ENCODE measurements at places on chromosomes 5 and 9.

GRCh38 chr5:180646963-180647305 is 2.5 kb downstream of the FLT4 start:
- DNase-seq: no peak

- DNase-seq: no peak
Observed at GRCh38 chr9:122936464-122936863, 4.4 kb upstream of the RABGAP1 start.

DNA sequence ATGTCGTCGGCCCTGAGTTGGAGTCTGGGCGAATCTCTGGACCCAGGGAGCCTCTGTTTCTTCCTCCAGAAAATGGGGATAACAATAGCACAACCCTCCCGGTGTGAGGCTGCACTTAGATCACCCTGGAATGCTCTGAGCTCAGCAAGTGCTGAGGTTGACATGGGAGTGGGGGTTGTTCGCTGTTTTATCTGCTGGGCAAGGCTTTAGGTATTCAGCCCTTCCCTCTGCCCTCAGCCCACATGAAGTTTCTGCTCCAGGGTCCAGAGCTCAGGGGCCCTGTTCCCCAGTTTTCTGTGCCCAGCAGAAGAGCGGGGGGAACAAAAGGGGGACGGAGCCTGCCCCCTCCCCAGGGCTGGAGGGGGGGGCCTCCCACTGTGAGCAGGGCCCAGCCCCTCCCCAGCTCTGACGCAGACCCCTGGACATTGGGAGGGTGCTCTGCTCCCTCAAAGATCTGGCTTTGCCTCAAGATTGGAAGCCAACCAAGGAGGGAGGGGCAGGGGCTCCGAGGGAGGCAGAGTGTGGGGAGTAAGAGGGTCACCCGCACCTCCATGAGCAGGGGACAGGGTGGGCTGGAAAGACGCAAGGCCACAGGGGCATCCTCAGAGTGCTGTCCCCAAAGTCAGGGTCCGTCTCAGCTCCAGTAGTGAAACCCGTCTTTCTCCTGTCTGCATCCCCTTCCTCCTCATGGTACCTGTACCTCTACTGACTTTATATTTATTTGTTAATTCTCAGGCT is 215.6 kb downstream of the C9orf50 start:
- no peak for DNase-seq

DNA sequence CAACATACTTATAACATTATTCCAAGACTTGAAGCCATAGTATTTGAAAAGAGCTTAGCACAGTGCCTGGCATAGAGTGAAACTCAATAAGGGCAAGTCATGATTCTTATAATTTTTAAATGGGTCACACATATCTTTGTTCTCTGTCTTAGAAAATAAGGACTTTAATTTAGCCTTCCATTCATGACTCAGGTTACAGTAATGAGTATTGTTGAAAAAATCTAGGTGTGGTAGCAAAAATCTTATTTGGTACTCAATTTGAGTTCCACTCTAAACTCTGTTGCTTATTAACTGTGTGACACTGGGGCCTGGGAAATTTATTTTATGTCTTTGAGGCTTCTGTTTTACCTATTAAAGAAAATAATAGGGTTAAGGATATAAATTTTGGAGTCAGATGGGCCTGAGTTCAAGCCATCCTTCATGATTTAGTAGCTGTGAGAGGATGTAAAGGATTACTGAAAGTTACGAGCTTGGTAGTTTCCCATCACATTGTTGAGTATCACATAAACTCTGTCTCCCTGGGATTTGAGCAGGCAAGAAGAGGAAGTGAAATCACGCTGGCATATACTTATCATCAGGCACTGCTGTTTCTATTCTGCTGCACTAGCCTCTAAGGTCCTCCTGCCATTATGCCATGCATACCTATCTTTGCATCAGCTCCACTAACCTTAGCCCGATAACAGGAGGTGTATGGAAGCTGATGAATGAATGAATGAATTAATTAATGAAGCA is 1.5 kb downstream of the SPINK9 start:
- DNase-seq: no peak

- DNase-seq: no peak
Observed at GRCh38 chr5:167688341-167689130, 602.9 kb upstream of the WWC1 start.

GRCh38 chr9:134778841-134779411 is 101.7 kb upstream of the FCN2 start:
- DNase-seq: peak; percentile 50

- DNase-seq: no peak
Observed at GRCh38 chr5:97839341-97840086, 656.5 kb upstream of the RIOK2 start.

- DNase-seq: no peak
Observed at GRCh38 chr5:163497315-163497714, 8.1 kb upstream of the MAT2B start.

- no peak for DNase-seq
Observed at GRCh38 chr5:20572614-20573013, 584.6 kb upstream of the CDH18 start.

GRCh38 chr5:177089127-177089526 is 2.4 kb downstream of the FGFR4 start:
- peak; percentile 55 for DNase-seq

GRCh38 chr5:154479944-154480750 is 2.1 kb upstream of the HAND1 start:
- no peak for DNase-seq

DNA sequence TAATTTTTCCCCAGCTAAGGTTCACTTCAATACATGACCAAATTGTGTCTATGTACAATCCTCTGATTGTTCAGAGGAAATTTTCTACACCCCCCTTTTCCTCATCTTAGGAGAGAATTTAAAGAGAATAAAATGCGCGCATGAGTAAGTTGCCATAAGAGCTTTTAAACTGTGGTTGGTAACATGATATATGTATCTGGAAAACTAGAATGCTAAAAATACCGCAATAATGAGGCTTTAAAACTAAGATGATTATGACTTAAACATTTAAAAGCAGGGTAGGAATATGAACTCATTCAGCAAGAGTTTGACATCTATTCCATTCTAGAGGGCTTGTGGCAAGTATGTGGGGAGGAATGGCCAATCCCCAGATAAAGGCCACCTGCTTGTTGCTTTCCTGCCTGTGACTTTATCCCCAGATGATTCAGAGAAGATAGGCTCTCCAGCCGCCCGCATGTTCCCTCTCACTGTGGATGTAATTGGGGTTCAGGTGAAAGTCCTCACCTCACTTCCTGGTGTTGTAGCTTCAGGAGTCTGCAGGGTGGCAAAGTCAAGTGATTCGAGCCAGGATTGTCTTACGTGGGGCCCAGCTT is 26.5 kb upstream of the BASP1 start:
- peak; percentile 24 for DNase-seq

GRCh38 chr5:90602681-90603080 is 44.1 kb downstream of the ADGRV1 start:
- no peak for DNase-seq

DNA sequence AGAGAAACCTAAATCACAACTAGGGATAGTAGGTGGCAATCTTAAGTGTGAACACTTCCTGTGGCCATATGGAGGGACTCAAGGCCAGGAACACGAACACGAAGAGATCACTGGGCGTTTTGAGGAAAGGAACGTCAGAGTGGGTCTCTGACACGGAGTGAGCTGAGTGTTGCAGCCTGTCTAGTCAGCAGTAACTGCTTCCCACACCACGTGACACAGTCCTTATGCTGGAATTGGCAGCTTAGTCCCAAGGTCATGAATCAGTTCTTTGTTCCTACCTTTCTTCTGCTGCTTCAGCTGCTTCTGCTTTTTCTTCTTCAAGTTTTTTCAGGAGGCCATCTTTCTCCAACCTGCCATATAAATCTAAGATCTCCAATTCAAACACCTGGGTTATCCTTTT is 18.2 kb downstream of the SPACA9 start:
- no peak for DNase-seq

- no peak for DNase-seq
Observed at GRCh38 chr9:77016526-77017504, 2.6 kb upstream of the FOXB2 start.

DNA sequence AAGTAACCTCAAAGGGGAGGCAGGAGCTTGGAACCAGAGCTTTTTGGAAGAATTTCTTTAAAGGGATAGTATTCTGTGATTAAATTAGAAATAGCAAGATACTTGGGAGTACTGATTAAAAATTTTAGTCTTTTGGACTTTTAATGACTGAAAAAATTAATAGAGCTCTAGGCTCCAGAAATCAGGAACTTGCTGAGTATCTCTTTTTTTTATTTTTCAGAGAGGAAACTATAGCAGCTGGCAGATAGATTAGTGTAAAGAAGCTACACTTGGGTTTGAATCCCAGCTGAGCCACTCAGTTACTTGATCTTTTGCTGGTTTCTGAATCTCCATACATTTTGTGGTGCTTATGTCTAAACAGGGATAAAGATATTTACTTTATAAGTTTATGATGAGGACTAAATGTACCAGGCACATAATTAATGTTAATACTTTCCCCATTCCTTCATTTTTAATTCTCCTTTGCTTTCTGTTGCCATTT is 94.2 kb upstream of the TNC start:
- no peak for DNase-seq

GRCh38 chr9:73611032-73611431 is 459.4 kb downstream of the ANXA1 start:
- no peak for DNase-seq

DNA sequence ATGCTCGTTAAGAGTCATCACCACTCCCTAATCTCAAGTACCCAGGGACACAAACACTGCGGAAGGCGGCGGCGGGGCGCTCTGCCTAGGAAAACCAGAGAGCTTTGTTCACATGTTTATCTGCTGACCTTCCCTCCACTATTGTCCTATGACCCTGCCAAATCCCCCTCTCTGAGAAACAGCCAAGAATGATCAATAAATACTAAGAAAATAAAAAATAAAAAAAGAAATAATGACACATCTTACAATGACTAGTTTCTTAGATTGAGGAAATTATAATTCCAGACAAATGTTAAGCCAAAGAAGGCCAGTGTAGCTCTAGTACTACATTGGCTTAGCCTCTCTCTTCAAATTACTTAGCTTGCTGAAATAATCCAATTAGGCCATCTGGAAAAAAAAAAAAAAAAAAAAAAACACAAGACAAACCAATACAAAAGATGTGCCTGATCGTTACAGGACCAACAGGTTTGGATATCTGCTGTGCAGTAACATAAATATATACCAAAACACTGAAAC is 58.0 kb downstream of the ANXA2R start:
- no peak for DNase-seq

- no peak for DNase-seq
Observed at GRCh38 chr9:96253059-96253696, 48.8 kb downstream of the HSD17B3 start.

DNA sequence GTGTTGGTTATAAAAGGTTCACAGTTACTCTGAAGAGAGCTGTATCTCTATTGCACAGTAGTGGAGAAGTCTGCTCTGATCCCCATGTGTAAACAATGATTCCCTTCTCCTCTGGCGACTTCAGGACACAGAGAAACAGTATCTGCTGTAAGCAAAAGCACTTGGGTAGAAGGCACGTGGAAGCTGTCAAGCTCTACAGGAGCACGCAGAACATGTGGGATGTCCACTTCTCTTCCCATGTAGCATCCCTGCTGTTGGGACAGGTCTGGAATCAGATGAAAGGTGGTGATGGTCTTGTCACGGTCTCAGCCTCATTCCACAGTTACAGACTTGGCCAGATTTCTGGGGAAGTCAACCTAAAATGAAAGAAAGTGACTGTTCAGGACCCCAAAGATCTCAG is 9.4 kb upstream of the MAPK9 start:
- DNase-seq: no peak

- peak; percentile 3 for DNase-seq
Observed at GRCh38 chr5:172634106-172634899, 6.8 kb upstream of the NEURL1B start.

DNA sequence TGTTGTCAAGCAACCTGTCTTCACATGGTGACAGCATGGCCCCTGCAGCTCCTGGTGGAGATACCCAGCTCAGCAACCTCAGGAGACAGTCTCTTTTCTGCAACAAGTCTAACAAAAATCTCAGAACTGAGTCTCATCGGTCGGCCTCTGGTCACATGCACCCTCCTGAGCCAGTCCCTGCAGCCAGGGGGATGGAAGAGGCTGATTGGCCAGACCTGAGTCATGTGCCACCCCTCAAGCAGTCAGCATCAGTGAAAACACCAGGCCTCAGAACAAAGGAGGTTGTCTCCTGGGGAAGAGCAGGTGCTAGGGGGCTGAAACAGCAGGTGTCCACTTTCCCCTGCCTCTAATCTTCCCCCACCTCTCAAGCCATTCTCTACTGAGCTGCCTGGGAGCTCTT is 54.4 kb downstream of the SMIM23 start:
- no peak for DNase-seq

DNA sequence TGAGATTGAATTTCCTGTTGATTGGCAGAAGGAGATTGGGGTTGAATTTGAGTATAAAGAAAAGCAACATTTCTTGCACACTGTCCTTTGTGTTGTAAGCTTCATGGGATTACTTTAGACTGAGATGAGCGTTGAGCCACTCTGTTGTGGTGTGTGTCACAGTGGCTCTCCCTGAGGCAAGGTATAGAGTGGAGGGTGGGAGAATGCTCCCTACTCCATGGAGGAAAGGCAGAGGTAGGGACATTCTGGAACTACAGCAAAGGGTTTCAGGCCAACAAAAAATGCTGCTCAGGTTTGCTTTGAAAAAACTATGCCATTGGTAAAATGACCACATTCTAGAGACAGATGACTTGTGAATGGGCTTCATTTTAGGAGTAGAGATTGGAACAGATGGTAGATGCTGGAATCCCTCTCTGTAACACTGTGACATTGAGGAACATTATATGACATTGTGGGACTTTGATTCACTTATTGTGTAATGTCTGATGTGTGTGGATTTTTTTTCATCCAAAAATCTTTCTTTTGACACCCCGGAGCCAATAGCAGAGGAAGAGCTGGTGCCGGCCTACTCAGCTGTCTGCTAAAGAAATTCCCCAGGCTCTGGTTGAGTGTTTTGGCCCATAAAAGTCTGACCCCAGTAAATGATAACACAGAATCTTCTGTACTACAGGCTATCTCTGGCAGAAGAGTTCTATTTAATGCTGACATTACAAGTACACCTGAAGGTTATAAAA is 6.2 kb upstream of the CEP120 start:
- DNase-seq: no peak

DNA sequence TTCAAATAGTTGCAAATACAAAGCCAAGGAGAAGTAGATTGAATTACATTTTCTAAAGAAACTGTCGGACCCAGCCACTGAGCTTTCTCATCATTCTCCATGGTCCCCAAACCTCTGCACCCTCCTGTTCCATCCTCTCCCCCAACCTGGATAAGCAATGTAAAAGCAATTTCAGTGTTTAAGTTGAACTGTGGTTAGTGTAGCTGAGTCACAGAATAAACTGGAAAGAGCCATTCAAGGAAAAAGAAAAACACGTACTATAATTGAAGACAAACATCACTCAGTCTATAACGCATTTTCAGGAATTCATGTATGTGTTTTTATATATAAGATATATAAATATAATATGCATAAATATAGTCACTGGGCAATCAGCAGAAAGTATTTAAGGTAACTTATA is 54.1 kb upstream of the TMEM161B start:
- DNase-seq: no peak
